ENCODE measurements at places on chromosomes 12 and 14.
A peak's percentile ranks its signal among the peaks of the same experiment; 100 is the strongest.

DNA sequence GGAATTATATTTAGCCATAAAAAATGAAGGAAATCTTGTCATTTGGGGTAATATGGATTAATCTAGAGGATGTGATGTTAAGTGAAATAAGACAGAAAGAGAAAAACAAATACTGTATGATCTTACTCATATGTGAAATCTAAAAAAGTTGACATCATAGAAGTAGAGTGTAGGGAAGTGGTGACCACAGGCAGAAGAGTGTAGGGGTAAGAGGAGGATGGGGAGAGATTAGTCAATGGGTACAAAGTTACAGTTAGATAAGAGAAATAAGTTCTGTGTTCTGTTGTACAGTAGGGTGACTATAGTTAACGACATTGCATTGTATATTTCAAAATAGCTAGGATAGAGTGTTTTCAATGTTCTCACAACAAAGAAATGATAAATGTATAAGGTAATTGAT, 87.0 kb downstream of the TSHR start:
- no peak for DNase-seq

DNA sequence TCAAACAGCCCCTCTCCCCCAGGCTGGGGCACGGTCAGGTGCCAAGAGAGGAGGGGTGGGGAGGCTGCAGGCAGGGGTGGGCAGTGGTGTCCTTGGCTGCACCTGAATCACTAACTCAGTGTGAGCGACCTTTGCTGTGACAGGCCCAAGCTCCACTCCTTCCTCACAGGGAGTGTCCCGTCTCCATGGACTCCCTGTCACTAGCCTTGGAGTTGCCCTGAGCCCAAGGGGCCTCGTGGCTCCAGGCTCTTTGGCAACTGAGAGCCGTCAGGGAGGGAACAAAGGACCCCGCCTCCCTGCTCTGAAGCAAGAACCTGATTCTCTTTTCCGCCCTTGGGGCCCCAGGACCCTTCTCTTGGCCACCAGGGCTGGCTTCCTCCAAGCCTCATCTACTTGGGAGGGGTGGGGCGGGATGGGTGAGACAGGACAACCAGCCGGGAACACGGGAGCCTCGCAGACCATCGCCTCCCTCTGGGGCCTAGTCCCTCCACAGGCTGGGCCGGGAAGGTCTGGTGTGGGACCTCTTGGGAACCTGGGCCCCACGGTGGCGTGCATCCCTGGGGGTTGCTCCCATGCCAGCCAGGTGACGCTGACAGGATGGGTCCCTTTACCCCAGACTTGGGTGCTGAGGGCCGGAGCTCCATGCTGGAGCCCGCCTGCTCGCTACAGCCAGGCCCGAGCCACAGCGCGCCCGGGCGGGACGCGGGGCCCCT, 935 bp upstream of the ADSS1 start:
- no peak for DNase-seq

GRCh38 chr14:20470603-20470901, 1.3 kb downstream of the PNP start:
- DNase-seq = no peak

DNA sequence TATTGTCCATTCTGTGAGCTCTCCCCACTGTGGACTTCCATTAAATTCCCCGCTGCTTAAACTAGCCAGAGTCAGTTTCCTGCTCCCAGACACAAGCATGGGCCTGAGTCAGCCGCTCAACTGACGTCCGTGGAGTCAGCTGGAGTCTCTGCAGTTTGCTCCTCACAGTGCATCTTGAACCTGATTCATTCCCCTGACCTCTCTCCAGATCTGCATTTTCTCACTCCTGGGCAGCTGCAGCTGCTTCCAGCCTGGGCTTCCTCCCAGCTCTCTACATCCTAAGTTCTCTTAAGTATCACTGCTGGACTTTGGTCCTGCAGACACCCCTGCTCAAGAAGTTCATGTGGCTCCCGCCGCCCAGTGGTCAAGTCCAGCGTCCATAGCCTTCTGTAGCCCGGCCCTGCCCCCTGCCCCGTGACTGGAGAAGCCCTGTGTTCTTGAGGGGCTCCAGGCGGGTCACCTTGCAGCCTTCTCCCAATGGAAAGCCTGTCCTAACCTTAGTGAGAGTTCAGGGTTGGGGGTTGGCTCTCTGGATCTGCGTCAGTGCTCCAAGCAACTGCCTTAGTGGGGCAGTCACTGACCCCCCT, 20.0 kb downstream of the NFKBIA start:
- DNase-seq = peak; percentile 79

DNA sequence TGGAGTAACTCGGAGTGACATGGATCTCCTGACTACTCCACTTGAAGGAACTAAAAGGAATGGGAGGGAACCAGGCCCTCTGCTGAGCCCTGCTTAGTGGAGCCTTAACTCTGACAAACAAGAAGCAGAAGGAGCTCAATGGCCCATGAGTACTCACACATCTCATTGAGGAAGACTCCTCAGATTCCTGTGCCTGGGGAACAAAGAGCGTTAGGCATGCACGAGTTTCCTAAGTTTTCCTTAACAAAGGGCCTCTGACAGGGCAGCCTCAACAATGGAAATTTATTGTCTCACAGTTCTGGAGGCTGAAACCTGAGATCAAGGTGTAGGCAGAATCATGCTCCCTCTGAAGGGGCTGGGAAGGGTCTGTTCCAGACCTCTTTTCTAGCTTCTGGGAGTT, 185.7 kb upstream of the NTF3 start:
- no peak for DNase-seq

- no peak for DNase-seq
Measured at GRCh38 chr12:94020335-94020734, 128.0 kb upstream of the PLXNC1 start.

DNA sequence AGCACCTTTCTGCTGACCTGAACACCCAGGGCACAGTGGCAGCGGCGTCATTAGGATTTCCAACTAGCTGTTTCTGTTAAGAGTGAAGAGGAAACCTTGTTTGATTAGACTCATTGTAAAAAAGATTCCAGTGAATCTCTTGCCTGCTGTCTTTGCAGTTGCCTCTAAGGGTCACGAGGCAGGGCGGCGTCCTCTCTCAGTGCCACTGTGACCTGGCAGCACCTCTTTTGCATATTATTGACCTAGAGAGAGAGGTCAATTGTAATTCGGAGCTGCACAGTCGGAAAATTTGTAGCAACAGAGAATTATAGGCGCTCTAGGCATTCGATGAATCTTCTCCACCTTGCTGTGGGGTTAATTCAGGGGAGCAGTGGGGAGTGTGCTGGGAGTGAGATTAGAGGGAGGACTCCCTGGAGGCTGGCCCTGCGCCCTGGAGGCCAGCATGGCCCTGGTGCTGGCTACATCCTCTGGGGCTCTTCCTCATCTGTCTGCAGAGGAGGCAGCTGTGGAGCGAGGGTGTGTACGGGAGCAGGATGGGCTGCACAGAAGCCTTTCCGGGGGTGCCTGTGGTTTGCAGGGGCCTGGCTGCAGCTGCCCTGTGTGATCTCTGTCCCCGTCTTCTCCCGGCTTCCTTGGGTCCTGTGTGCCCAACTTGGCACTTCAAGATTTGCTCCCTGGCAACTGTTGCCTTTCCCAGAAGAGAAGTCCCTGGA, 14.3 kb downstream of the PACS2 start:
- DNase-seq = no peak

All from hepatocyte (in vitro differentiated cells).